ENCODE measurements at places on chromosomes 2 and 18.

- DNase-seq: no peak
Measured at GRCh38 chr18:63302220-63302619, 17.3 kb downstream of the BCL2 start.

GRCh38 chr2:238954841-238955591 is 107.1 kb downstream of the TWIST2 start:
- no peak for DNase-seq

DNA sequence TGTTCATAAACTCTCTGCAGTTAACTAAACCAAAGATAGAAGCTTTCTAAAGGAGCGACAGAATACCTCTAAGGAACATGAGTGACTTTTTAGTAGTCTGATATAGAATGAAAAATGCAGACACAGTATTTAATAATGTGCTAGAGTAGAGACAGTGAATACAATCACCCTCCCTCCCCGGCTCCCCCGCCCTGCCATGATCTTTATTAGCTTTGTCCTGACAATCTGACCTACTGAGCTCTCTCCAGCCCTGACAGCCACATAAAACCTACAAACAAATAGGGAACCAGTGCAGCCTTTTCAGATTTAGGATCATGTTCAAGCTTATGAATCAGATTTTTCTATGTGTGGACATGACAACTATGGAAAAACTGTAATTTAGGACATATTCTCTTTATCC is 777.6 kb upstream of the FANCL start:
- no peak for DNase-seq

- no peak for DNase-seq
Measured at GRCh38 chr2:79630060-79630459, 117.2 kb downstream of the CTNNA2 start.
